ENCODE measurements at places on chromosomes 2 and 18. TPM values are rescaled to one million over a fixed set of nuclear protein-coding genes. Genes with fewer than 3 reads are reported as not detected.

GRCh38 chr18:25454730-25455129 is 102.8 kb upstream of the ZNF521 start:
- DNase-seq = no peak

GRCh38 chr2:25018681-25019080 is 23.2 kb upstream of the EFR3B start:
- no peak for DNase-seq

GRCh38 chr18:433960-434359 is 66.5 kb downstream of the COLEC12 start:
- DNase-seq = peak; percentile 43

DNA sequence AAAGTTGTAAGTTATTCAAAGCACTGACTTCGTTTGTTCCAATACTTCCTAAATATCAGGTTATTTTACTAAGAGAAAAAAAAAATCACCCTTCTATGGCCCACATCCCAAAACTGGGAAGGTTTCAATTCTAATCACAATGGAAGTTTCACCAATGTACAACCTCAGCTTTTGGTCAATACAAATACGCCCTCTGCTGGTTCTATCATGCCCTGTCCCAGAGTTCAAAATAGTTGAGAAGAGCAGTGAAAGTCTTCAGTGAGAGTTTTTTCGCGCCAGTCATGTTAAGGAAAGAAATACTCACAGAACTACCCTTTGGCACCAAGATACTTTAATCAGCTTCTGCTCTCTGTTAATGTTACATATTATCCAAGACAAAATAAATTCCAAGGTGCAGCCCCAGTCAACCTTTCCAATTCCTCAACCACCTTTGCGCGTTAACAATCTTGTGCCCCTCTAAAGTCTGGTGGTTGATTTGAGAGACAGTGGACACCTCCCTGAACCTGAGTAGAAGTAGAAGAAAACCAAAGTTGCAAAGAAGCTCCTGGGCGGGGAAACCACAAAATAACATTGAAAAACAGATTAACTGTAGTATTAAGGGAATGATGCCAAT is 59.9 kb downstream of the SUMO1 start:
- peak; percentile 70 for DNase-seq

- no peak for DNase-seq
These were observed 16.6 kb upstream of the PIK3C3 start for GRCh38 chr18:41938445-41938844.

DNA sequence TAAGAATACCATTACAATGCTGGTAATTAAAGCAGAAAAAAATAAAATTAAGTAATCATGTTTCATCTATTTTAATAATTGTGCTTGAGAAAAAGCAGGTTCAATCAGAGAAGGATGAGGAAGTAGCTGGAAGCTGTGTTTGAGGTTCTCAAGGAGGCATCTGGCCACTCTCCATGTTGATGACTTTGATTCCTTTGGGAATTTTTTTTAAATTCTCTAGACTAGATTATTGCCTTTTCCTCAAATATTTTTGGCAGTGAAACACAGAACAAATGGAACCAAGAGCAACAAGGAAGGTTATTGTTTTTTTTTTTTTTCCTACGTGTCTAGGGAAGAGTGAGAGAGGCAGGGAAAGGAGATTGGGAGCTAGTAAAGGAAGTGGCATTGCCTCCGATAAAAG is 99.9 kb upstream of the NRP2 start:
- DNase-seq = no peak

Gene TBC1D8
- polyA plus RNA-seq = 26.0 TPM

Gene GALNT14
- 0.04 TPM for polyA plus RNA-seq
